ENCODE measurements at places on chromosomes 4 and X.

- DNase-seq, result no peak
Observed at GRCh38 chrX:111868726-111869638, 7.0 kb upstream of the TRPC5OS start.

GRCh38 chrX:139739138-139739537 lies 31.2 kb upstream of the MCF2 start:
- DNase-seq, result no peak

DNA sequence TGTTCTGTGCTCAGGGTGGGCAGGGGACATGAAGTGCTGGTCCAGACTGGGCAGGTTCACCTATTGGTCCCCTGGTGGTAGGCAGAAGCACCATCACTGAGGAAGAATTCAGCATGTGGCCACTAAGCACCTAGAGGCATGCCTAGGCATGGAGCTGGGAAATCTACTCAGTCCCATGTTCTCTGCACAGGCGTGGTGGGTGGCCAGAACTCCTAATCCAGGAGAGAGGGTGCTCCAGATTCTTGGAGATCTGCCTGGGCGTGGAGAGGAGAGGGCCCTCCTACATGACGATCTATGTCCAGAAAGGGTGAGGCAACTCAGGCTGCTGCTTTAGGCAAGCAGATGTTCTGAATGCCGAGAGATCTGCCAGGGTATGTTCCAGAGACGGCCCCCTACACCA lies 44.6 kb upstream of the MAGEC2 start:
- no peak for DNase-seq

GRCh38 chrX:11666952-11667685 lies 1.4 kb upstream of the ARHGAP6 start:
- DNase-seq, result no peak

GRCh38 chrX:9591496-9591895 lies 126.6 kb downstream of the TBL1X start:
- no peak for DNase-seq

DNA sequence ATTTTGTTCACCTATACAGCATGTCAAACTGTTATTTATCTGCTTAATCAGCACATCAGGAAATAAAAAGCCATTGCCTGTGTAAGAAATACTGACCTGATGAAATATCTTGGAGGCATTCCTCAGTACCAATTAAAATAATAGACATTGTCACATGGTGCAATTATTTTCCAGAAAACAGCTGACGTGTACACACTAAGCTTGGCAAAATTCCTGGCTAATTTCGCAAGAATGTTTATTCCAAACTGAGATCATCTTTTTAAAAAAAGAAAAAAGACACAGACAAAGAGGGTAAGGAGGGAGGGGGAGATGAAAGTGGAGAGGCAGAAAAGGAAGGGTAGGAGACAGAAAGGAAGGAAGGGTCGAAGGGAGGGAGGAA lies 61.9 kb upstream of the NFKB1 start:
- no peak for DNase-seq

- no peak for DNase-seq
Observed at GRCh38 chrX:139967300-139967699, 2.0 kb upstream of the CXorf66 start.

DNA sequence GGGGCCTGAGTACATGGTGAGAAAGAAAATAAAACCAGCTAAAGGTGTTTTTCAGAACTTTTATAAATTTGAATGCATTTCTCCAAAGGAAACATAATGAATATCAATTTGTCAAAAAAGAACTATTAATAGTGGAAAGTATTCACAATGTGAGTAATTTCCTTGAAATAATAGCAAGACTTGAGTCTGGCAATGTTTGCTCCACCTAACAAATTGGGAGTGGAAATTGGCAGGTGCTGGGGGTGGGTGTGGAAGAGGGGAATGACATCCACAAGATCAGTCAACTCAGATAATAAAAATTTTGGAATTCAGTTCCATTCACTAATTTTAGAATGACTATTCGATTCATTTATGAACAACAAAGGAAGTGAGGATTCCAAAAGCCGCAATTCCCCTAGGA lies 884.8 kb upstream of the SLIT2 start:
- DNase-seq, result no peak

GRCh38 chr4:24094726-24095125 lies 204.9 kb upstream of the PPARGC1A start:
- DNase-seq, result no peak

Measured in H1 (cell line).